T-cell (primary cell): ENCODE measurements at places on chromosomes 11 and 22.

DNA sequence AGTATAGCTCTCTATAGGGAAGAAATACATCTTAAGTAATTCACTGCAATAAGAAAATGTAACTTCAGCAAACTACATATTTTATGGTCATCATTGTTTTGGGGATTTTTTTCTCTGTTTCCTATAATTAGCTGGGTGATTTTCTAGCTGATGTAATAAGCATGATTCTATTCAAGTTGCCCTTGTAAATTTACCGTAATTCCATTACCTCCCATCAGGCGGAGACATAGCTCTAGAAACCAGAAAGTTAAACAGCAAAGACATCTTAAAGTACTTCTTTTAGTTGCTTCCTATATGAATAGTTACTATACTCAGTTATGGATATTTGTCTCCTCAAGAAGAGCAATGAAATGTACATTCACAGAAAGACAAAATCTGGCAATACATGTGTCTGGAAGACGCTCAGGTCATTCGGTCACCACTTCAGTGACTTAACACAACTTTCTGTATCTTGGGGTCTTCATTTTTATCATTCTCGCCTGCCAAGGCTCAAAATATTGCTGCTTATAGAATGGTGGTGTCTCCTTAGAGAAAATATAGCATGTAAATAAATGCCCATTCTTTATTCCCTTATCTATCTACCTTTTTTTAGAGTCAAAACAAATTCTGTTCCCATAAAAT, 239.9 kb upstream of the ZC3H12C start:
- DNase-seq: no peak

- DNase-seq: no peak
Measured at GRCh38 chr22:37747080-37747714, 50.3 kb downstream of the TRIOBP start.

DNA sequence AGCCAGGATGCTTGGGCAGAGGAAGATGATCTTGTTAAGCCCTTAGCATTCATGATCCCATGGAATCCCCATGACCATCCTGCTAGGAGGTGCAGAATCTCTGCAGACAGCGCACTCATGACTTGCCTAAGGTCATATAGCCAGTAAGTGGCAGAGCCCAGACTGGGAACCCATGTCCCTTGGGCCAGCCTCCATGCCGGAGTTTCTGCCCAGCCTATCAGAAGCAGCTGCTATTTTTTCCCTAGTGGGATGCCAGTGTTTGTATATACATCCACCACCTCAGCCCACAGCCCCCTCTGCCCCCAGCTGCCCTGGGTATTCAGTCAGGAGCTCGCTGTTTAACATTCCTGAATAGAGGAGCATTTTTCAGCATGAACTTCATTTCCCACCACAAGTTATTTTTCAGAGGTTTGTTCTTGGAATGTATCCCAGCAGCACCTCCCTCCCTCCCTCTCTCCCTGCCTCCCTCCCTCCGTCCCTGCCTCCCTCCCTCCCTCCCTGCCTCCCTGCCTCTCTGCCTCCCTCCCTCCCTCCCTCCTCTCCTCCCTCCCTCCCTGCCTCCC, 34.4 kb upstream of the SUSD2 start:
- DNase-seq: no peak

DNA sequence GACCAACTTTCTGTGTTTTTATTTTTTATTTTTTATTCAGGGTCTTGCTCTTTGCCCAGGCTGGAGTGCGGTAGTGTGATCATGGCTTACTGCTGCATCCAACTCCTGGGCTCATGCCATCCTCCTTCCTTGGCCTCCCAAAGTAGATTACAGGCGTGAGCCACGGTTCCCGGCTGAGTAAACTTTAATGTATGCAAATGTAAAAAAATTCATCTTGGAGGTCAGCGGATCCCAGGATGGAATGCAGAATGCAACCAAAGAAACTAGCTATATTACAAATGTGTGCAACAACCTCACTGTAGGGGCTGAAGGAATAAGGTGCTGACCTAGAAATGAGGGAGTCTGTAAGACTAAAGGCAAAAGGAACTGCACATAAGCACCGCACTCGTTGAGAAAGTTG, 6.2 kb upstream of the CDK2AP2 start:
- DNase-seq: no peak

- DNase-seq: no peak
Measured at GRCh38 chr11:10818594-10818993, 9.9 kb upstream of the EIF4G2 start.

DNA sequence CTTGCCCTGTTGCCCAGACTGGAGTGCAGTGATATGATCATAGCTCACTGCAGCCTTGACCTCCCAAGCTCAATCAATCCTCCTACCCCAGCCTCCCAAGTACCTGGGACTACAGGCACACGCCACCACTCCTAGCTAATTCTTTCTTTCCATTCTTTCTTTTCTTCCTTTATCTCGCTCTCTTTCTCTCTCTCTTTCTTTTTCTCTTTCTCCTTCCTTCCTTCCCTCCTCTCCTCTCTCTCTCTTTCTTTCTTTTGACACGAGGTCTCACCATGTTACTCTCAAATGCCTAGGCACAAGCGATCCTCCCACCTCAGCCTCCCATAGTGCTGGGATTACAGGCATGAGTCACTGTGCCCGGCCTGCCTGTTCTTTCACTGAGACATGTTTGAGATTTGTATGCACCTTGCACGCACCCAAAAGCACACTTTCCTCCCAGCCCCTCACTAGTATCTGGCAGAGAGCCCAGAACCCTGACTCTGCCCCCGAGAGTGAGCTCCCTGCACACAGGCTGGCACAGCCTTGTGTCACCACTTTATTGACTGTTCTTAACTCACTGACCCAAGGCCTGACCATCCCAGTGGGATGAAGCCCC, 56.8 kb downstream of the CD6 start:
- DNase-seq: peak; percentile 9

DNA sequence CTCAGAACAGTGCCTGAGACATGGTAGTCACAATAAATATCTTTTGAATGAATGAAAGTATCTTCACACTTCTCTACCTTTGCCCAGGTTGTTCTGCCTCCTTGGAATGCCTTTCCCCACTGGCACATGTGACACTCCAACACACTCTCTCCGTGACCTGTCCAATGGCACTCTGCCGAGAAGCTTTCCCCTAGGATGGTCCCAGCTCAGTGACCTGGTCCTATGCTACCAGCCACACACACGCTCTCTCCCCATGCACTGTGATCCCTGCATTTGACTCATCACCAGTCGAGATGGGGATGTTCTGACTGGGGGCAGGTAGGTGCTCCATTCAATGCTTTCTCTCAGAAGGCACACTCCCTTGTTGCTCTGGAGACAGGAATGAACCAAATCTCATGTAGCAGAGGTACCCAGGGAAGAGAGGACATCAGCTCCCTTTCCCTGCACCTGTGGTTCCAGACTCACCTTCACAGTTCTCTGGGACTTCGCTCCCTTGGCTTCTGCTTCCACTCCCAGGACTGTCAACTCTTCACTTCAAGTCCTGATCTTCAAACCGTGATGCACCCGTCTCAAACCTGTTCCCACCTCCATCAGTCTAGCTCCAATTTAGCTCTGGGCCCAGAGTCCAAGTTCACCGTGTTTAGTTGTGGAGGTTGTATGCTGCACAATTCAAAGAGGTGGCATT, 30.7 kb upstream of the LMO1 start:
- DNase-seq: no peak

GRCh38 chr11:31480930-31481329, 28.5 kb downstream of the IMMP1L start:
- no peak for DNase-seq

GRCh38 chr11:69386594-69387408, 92.8 kb downstream of the MYEOV start:
- no peak for DNase-seq

GRCh38 chr11:129951201-129951865, 51.3 kb downstream of the PRDM10 start:
- no peak for DNase-seq

DNA sequence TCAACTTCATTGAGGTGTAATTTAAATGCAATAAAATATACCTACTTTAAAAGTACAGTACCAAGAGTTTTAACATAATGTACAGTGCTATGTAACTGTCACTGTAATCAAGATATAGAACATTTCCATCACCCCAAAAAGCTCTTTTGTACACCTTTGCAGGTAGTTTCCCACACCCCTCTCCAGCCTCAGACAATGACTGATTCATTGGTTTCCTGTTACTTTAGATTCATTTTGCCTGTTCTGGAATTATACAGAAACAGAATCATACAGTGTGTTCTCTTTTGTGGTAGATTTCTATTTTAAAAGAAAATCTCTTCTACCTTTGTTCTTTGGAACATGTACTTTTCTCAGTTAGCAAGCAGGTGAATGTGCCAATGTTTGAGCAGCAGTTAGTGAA, 38.2 kb downstream of the SHISA8 start:
- DNase-seq: no peak

DNA sequence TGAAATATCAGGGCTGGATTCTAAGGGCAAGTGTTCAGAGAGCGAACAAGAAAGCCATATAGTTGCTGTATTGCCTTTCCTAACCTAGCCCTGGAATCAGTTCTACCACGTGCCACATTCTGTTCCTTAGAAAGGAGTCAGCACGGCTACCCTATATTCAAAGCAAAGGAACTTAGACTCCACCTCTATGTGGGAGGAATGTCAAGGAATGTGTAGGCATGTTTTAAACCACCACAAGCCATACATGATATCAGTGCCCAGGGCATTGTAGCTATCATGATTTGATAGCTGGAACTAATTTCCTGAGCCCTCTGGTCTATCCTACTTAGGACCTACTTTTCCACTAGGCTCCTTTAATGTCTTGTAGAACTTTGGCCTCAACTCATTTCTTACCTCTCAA, 2.5 kb upstream of the EIF4ENIF1 start:
- DNase-seq: no peak

DNA sequence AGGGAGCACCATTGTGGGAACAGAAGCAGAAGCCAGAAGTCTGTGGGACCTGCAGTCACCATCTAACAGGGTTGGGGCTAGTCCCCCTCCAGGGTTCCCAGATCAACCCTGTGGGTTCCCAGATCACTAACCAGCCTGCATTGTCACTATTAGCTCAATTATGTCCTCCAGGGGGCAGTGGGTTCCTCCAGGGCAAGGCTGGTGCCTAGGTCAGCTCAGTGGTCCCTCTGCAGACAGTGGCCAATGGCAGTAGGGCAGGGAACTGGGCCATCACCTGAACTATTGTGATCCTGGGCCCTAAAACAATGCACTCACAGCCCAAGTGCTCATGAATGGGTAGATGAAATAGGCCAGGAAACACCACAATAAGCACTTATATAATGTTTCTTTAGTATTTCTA, 18.8 kb upstream of the PRSS23 start:
- no peak for DNase-seq

- no peak for DNase-seq
Measured at GRCh38 chr11:34528072-34528471, 14.5 kb upstream of the ELF5 start.

GRCh38 chr11:95461348-95461747, 230.3 kb upstream of the SESN3 start:
- no peak for DNase-seq

- peak; percentile 15 for DNase-seq
Measured at GRCh38 chr11:14248580-14248981, 110.4 kb downstream of the RRAS2 start.

DNA sequence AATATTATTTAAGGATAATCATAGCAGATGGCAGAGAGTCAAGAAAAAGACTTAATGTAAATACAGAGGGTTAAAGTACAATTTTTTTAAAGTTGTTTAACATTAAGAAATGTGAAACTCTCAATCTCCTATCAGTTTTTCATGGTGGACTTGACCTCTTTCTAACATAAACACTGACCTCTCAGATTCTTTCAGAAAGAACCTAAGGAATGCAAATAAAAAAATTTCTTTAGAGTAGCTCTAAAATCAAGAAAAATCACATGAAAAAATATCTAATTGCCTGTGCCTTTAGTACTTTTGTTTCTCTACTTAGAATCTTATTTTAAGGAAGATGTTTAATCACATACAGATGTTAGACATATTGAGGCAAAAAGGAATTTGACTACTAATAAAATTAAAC, 12.9 kb downstream of the RNF141 start:
- no peak for DNase-seq

DNA sequence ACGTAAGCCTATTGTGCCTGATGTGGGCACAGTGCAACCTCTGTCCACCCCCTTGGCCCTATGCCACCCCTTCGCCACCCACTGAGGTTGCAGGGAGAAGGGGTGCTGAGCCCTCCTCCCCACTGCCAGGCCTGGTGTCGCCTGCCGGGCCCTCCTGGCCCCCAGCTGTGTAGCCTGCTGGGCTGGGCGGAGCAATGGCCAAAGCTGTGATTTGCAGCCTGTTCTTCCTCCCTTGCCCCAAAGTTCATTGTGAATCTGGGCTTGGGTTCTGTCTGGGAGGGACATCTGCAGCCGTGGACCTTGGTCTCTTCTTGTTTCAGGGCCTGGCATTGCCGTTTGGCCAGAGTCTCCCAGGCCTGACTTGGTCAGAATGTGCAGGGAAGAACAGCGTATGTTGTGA, 121.9 kb downstream of the PKNOX2 start:
- DNase-seq: no peak

GRCh38 chr11:122883646-122883979, 1.1 kb downstream of the JHY start:
- no peak for DNase-seq

GRCh38 chr11:2327032-2327431, 25.2 kb downstream of the TSPAN32 start:
- no peak for DNase-seq

- DNase-seq: peak; percentile 87
Measured at GRCh38 chr11:69048694-69049489, at the start of gene TPCN2. Gene TPCN2 (plus strand): TSS chr11:69048932. CDS start chr11:69048998, 66 bp downstream.
